Activated T-cell treated with anti-CD3 and anti-CD28 coated beads, Interleukin-2, amount 50 U/mL, for 4 hours (primary cell): ENCODE measurements at places on chromosomes 7 and 10.

GRCh38 chr7:110877016-110877415, 213.9 kb upstream of the LRRN3 start:
- DNase-seq: no peak

DNA sequence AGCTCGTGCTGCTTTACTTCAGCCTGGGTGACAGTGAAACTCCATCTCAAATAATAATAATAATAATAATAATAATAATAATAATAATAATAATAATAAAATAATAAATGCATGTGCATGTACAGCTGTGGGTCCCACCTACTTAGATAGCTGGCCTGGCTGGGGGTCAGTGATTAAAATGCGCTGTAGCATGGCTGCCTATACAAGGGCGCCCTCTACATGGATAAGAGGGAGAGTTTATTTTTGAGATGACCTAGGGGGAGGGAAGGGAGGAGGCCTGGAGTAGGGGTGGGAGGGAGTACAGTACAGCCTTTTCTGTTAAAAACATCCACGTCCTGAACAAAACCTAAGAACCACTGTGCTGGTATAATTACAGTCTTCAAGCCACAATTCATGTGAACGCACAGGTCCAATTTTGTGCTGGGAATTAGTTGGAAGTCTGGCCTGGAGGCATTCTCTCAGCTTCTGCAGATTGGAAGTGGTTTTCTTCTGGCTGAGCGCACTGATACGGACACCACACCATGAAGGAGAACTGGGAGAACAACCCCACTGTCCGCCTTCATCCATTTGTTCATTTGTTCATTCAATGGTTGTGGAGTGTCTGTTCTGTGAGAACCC, 146.5 kb downstream of the TMEM178B start:
- no peak for DNase-seq

- no peak for DNase-seq
Observed at GRCh38 chr10:31143331-31143935, 111.8 kb upstream of the ZNF438 start.

DNA sequence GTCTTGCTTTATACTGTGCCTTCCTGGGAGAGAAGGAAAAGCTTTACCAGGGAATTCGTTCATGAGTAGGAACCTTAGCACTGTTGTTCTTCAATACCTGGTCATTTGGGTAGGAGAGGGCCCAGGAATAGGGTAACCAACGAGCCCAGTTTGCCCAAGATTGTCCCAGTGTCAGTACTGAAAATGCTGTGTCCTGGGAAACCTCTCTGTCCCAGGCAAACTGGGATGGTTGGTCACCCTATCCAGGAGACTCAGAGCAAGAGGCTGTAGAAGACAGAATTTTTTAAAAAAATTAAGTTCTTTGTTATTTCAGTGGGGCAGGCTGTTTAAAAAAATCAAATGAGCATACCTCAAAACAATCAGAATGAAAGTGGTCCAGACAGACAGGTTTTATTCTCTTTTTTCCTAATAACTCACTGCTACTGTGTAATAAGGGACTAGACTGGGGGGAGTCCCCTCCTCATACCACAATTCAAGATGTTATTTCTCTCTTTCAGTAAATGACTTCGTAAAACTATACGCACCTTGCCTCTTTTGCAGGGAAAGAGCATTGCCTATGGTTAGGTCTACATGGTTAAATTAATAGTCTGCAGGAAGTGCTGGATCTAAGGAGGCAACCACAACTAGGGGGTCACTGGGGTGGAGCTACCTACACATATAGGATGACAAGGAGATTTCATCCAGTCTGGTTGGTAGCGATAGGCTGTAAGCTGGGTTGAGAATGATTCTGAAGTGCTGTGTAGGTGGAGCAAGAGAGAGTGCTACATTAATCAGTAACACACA, 41.1 kb upstream of the FAM133B start:
- no peak for DNase-seq

DNA sequence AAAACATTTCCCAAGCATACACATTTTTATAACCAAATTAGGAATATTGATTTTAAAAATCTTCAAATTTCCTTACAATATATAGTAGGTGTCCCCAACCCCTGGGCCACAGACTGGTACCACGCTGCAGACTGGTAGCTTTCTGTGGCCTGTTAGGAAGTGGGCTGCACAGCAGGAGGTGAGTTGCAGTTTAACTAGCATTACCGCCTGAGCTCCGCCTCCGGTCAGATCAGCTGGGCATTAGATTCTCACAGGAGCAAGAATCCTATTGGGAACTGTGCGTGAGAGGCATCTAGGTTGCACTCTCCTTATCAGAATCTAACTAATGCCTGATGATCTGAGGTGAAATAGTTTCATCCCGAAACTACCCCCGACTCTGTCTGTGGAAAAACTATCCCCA, 62.1 kb downstream of the ZWINT start:
- DNase-seq: no peak

DNA sequence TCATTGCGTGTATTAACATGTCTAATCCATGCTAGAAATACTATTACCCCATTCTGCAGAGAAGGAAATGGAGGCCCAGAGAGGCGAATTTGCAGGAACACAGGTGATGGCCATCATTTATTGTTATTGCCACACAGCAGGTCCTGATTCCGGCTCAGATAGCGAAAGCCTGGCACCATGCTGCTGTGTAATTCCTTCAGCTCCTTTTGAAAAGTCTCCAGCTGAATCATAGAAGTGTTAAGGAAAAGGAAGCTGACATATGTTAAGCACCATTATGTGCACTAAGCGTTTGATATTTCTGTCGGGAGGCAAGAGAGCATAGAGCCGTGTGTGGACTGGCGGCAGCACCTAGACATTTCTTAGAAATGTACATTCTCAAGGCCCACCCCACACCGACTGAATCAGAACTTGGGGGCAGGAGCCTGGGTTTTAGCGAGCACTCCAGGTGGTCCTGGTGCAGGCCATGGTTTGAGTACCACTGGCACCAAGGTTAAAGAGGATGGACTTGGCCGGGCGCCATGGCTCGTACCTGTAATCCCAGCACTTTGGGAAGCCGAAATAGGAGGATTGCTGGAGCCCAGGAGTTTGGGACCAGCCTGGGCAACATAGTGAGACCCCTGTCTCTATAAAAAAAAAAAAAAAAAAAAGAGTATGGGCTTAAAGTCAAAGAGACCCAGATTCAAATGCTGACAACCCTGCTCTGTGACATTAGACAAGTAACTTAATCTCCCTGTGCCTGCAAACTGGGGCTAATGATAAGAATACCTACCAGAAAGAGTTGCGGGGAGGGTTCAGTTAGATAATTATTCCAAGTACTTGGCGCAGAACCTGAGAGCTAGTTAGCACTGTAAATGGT, 52.2 kb downstream of the UNC5B start:
- DNase-seq: no peak

DNA sequence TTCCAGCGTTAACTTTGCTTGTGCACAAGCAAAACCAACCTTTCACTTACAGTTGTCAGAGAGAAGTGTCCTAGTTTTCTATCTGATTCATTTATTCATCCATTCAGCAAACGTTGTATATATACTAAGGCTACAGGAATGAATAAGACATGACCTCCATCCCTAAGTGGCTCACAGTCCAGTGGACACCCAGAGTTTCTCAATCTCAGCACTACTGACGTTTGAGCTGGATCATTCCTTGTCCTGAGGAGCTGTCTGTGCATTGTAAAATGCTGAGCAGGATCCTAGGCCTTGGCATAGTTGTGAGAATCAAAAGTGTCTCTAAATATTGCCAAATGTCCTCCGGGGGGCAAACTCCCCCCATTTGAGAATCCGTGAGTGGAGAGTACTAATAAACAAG, 166.7 kb upstream of the PRKCQ start:
- no peak for DNase-seq
